ENCODE measurements at places on chromosomes 7 and 10.

GRCh38 chr7:150322114-150322832 lies 882 bp upstream of the LRRC61 start:
- no peak for DNase-seq

DNA sequence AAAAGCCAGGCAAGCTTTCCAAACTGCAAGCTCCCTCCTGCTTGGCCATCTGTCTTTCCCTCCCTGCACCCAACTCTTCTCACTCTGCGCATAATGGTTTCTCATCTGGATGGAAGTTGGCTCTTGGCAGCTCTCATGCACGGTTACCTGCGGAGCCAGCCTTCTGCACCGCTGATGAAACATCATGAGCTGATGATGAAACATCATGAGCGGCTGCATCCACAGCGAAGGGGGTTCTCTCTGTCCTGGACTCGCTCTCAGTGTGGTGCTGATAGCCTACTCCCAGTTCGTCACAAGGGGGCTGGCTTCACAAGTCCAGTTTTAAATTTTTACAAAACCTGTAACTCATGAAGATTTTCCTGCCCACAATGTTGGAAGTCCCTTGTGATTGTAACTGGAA lies 457.5 kb downstream of the ACTR3B start:
- DNase-seq: no peak

- DNase-seq: no peak
Measured at GRCh38 chr10:78684947-78685346, 383.8 kb upstream of the ZMIZ1 start.

- no peak for DNase-seq
Measured at GRCh38 chr7:154584352-154585252, 418.3 kb downstream of the PAXIP1 start.

GRCh38 chr7:49010717-49011116 lies 86.4 kb downstream of the CDC14C start:
- no peak for DNase-seq

DNA sequence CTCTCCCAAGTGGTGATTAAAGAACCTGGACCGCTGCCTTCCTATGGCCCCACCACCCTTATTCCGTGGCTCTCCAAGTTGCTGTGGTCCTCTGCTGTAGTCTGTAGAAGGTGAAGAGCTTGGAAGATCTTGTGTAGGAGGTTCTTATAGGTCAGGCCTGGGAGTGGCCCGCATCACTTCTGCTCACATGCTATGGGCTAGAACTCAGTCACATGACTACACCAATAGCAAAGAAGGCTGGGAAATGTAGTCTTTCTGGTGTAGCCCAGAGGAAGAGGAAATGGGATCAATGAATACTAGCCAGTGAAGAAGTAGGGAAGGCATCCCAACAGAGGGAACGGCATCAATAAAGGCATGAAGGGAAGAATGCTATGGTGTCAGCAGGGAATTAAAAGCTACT lies 41.3 kb upstream of the AOAH start:
- no peak for DNase-seq

GRCh38 chr7:51680594-51681399 lies 364.2 kb upstream of the COBL start:
- DNase-seq: no peak

DNA sequence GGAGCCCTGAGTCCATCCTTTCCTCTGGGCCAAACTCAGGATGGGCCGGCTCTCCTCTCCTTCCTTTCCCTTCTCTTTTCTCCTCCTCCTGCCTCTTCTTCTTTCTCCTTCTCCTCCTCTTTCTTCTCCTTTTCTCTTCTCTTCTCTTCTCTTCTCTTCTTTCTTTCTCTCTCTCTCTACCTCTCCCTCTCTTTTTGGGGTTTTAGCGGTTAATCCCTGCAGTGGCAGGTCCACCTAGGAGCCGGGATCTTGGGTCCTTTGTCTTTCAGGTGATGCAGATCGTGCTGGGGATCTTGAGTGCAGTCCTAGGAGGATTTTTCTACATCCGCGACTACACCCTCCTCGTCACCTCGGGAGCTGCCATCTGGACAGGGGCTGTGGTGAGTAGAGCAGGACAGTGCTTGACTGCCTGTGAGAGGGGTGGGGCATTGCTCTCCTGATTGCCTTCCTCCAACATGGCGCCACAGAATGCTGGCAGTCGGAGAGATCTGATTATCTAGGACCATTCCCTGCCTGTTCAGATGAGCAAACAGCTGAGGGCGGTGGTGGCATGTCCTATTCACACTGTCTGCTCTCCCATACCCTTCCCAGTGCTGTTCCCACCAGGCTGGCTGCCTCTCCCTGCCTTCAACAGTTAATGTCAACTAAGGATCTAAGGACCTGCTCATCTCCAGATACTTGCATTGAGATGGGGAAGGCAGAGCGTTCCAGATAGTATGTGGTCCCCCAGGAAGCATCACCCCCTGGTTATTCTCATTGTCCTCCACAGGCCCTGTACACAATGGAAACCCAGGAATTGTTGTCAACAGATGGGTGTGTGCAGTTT lies 1.6 kb downstream of the TMEM176A start:
- no peak for DNase-seq

GRCh38 chr10:82319562-82319961 lies 444.6 kb downstream of the NRG3 start:
- DNase-seq: no peak

DNA sequence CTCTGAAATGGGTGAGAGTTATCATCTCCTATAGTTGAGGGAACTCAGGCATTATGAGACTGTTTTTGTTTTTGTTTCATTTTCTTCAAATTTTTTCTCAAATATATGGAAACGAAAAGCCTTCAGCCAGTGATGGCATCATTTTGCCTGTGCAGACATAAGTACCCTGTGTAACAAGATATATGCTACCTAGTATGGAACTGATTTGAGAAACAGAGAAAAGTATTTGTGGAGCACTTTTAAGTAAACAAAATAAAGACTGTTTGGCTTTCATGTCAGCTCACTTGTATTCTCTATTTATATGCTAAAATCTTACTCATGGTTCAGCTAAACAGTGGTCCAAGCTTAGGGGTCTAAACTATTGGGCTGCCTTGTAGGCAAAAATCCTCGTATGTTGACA lies 150.6 kb downstream of the WNT2 start:
- no peak for DNase-seq

DNA sequence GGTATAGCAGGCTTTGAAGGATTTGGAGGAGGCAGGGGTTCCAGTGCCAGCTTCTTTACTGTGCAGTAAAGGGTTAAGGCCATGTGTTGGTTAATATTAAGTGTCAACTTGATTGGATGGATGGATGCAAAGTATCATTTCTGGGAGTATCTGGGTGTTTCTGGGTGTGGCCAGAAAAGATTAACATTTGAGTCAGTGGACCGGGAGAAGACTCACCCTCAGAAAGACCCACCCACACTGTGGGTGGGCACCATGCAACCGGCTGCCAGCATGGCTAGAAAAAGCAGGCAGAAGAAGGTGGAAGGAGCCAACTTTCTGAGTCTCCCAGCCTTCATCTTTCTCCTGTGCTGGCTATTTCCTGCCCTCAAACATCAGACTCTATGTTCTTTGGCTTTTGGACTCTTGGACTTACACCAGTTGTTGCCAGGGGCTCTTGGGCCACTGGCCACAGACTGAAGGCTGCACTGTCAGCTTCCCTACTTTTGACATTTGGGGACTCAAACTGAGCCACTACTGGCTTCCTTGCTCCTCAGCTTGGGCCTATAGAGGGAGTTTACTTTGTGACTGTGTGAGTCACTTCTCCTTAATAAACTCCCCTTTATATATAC lies 6.8 kb upstream of the TRUB1 start:
- no peak for DNase-seq

DNA sequence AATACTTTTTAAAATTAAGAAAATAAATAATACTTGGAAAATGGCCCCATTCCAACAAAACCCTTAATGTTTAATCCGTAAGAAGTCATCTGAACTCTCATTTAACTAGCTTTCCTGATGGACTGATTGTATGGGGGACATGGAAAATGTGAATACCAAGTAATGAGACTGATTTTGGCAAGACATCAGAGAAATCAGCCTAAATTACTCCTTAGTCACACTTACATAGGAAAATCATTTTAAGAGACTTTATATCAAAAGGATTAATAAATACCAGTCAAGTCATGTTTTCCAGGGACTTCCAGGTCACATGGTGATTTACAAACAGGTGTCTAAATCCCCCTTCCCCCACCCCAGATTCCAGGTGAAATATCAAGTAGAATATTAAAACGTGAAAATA lies 58.2 kb downstream of the GRM8 start:
- DNase-seq: no peak

- no peak for DNase-seq
Measured at GRCh38 chr10:99042051-99042771, 193.4 kb downstream of the HPSE2 start.

- no peak for DNase-seq
Measured at GRCh38 chr10:88457660-88458059, 125.5 kb downstream of the RNLS start.

DNA sequence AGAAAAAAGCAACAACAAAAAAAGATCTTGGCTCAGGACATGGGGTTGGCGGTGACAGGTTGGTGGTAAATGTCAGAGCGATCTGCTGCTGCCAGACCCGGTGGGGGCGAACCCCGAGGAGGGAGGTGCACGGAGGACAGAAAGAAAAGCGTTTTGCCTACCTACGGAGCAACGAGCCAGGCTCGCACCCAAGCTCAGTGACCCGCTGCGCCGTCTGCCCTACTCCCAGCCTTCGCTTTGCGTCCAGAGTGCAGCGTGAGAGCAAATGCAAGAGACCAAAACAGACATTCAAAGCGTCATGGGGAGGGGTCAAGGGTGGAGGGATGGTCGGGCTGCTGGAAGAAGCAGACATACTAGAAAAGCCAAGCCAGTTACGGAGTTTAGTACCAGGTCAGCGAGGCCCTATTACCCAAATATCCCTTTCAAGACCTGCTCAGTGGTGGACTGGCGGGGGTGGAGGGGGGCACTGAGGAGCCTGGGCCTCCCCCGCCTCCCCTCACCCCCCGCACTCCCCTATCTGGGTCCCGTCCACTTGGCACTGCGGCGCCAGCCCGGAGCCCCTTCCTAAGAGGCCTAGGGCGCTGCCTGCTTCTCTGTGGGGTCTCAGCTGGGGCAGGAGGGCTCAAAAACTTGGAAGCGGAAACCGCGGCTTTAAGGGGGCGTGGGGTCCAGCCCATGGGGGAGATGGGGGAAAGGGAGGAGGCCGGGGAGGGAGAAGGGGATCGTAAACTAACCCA lies 66.9 kb downstream of the SLC29A4 start:
- DNase-seq: no peak

DNA sequence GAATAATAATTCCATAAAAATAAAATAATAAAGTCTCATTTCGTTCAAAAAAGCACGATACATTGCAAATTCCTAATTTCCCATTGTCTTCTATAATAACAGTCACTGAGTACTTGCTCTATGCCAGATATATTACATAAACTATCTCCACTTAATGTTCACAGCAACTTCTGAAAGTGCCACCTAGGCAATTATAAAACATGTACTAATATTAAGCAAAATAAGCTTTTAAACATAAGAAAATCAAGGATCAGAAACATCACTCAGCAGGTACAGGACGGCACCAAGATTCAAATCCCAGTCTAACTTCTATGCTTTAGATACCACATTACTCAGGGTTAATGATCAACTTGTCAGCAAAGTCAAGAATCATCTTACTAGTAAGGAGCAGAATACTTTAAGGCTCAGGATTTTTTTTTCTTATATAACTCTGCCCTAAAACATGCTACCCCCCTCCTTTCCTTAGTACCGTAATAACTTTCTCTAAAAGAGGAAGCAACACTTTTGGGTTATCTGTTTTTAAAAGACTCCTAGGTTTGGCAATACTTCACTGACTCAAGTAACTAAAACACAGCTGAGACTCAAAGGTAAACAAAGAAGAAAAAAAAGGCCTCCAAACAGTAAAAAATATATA lies 51.3 kb downstream of the USP6NL start:
- DNase-seq: no peak

DNA sequence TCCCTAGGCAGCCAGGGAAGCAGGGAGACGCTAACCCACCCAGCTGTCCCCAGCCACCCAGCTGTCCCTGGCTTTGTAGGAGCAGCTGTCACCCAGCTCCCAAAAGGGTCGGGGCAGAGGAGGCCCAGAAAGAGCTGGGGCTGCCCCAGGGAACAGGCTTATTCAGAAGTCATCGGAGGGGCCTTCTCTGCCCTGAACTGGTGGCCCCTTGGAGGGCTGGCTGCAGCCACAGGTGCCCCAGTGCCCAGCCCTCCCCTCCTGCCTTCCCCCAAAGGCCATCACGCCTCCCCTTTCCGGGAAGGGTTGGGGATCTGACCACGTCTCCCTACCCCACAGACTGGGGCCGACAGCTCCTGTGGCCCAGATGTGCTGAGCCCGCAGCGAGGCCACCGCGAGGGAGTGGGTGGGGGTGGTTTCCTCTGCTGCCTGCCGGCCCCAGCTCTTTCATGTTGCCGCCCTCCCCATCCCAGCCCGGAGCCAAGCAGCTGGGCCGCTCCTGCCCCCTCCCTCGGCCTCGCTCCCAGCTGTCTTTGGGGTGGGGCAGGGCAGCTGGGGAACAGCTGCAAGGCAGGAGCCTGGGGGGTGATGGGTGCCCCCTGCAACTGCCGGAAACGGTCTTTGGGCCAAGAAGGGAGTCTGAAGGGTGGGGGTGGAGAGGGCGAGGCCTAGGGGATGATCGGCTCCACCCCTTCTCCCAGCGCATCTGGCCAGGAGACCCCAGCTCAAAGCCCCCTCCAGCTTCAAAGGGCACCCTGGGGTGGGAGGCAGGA lies 16.8 kb downstream of the TRIM8 start:
- DNase-seq: no peak

GRCh38 chr7:142228537-142229104 lies 29.2 kb downstream of the PRSS58 start:
- DNase-seq: no peak

DNA sequence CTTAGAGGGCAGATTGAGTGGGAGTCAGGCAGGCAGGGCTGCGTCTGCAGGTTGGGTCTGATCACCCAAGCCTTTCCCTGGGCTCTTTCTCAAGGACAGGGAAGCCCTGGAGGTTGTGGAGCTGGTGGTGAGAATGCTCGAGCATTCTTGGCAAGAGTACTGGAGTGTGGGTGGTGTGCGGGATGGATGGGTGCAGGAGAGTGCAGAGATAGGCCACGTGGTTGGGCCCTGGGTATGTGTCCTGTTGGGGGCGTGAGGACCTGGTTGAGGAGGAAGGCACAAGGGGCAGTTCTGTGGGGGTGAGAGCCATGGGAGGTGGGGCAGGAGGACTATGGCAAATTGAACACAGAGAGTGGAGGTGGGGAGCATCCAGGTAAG lies 135.9 kb downstream of the PTPN20 start:
- DNase-seq: no peak

DNA sequence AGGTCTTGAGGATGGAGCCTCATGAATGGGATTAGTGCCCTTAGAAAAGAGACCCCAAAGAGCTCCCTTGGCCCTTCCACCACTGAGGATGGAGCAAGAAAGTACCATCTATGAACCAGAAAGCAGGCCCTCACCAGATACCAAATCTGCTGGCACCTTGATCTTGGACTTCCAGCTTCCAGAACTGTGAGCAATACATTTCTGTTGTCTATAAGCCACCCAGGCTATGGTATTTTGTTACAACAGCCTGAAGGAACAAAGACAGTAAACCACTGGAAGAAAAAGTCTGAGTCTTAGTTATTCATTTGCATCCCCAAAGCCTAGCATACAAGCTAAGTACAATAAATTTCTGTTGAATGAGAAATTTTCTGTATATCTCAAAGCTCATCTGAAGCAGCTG lies 37.9 kb upstream of the TNS3 start:
- no peak for DNase-seq
